ENCODE measurements at places on chromosomes 12 and 14.

GRCh38 chr14:94660306-94660946 is 48.2 kb downstream of the SERPINA3 start:
- DNase-seq = no peak

GRCh38 chr12:4174417-4174816 is 99.1 kb upstream of the CCND2 start:
- no peak for DNase-seq

- no peak for DNase-seq
Observed at GRCh38 chr12:45549337-45549902, 180.1 kb upstream of the ARID2 start.

DNA sequence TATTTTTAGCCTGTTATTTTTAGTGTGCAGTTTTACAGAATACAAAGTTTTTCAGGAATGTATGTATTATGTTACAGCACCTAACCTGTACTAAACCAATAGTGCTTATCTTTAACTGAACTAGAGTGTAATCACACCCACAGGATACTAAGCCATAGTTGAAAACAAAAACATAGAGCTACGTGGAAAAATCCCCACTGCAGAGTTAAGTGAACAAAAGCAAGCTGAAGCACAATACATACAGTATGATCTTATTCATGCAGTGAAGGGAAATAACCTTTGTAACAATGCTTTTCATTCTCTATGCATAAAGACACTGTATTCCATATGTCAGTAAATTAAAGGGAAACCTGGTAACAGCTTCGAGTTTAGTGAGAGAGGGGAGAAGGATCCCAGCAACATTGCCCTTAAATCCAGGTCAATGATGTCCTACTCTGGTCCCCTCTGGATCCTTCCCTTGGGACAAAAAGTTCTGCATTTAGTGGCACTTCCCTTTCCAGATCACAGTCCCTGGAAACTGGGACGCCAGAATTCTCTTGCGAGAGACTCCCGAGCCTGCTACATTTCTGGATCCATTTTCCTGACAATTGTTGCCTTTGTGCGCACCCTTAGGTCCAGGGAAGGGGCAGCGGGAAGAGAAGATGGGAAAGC is 121.3 kb upstream of the CCND2 start:
- no peak for DNase-seq

- DNase-seq = no peak
Observed at GRCh38 chr12:3110578-3110977, 33.4 kb downstream of the TSPAN9 start.

- peak; percentile 15 for DNase-seq
Observed at GRCh38 chr12:9244894-9245293, 36.7 kb upstream of the PZP start.

All from PC-3 (cell line).